ENCODE measurements at places on chromosomes 11 and 22.

GRCh38 chr11:99925968-99926367 is 761.1 kb upstream of the ARHGAP42 start:
- DNase-seq = no peak

- no peak for DNase-seq
These were observed 121.3 kb downstream of the APOL5 start for GRCh38 chr22:35838855-35839576.

DNA sequence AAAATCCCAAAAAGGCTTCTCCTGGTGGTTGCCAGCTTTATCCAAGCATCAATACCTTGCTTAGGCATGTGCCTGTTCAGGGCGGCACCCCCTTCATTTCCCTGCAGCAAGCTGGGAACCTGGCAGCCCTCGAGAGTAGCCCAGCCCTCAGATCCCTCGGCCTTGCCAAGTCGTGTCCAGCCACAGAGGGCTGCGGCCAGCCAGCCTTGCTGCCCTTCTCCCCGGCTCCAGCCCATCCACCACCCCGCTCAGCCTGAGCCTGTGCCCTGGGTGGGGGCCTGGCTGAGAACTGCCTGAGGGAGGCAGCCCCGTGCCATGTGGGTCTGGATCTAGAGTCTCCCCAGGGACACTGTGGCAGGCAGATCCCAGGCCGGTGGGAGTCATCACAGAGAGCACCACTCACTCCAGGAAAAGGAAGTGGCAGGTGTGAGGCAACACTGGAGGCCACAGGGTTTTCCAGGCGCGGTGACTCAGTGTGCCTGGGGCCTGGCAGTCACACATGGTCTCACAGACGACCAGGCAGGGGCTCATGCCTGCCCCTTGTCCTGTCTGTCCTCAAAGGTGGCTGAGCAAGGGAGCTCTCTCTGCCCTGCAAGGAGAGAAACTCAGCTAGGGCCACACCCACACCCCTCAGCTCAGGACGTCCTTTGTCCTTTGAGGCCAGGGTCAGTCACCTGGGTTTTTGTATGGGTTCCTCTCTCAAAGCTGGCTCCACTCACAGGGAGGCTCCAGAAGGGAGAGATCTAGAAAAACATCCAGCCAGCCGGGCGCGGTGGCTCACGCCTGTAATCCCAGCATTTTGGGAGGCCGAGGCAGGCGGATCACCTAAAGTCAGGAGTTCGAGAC is 12.2 kb upstream of the CDC42BPG start:
- peak; percentile 53 for DNase-seq

DNA sequence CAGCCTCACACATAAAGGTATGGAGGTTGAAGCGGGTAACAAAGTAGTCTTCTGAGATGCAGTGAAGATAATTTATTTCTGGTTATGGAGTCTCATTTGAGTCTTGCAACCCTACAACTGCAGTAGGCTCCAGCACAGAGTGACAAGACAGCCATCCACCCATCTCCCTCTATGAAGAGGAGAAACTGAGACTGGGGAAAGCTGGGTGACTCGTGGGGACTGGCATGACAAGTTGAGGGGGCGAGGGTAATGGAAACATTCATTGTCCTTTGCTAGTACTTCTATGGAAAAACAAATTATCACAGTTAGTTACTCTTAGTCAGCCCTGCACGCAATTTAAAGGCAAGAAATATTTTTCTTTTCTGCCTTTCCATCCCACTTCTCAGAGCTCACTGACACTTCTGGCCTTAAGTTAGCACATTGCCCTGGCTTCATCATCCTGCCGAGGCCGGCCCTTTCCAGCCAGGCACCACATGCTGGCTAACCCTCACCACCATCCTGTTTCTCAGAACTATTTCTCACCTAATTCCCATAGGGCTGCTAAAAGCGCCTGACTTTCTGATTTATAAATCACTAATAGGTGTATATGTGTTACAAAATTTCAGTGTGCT is 361.1 kb downstream of the ETS1 start:
- no peak for DNase-seq

GRCh38 chr11:1508986-1509385 is 22.4 kb upstream of the MOB2 start:
- DNase-seq = no peak

DNA sequence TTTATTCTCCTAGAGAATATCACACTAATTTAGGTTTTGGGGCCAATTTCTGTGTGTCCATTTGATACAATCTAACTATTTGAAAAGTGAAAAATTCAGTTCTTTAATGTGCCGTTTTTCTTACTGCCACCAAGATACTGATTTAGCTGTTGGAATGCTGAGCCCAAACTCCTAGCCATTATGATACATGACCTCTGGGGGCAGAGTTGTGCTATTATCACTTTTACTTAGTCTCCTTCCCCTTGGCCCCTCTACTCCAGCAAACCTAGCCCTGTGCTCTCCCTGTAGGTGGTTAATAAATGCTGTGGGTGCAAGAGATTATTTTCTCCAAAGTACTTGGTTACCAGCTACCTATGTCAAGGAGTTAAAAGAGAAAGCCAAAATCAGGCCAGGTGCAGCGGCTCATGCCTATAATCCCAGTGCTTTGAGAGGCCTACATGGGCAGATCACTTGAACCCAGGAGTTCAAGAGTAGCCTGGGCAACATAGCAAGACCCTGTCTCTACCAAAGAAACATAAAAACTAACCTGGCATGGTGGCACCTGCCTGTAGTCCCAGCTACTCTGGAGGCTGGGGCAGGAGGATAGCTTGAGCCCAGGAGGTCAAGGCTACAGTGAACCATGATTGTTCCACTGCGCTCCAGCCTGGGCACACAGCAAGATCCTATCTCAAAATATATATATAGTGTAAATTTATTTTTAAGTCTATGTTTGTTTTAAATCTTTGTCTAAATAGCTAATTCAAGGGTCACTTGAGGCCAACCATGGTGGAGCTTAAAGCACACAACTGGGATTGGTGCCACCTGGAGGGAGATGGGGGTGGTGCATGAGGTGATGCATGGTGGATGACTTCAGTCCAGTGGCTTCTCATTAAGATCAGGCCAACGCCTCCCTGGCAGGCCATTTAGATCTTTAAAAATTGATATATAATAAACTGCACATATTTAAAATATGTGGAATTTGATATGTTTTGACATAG is 193.2 kb upstream of the PLET1 start:
- DNase-seq = no peak

DNA sequence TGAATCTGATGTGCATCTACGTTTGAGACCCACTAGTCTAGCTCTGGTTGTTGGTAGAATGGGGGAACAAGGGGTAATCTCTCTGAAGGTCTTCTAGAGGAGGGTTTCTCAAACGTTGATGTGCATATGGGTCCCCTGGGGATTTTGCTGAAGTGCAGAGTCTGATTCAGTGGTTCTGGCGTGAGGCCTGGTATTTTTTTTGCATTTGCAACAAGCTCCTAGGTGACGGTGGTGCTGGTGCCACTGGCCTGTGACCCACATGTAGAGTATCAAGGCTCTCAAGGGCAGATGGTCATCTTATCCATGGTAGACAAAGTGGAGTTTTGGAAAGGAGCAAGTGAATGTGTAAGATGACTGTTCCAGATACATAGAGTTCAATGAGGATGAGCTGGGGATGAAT is 97.1 kb downstream of the CEP164 start:
- DNase-seq = no peak

- DNase-seq = no peak
These were observed at the start of gene PLA2G3 for GRCh38 chr22:31139866-31140716. TSS of gene PLA2G3 (minus strand) at chr22:31140508. CDS start at chr22:31140354, 154 bp downstream.

- DNase-seq = peak; percentile 54
These were observed 40.5 kb upstream of the RIC3 start for GRCh38 chr11:8209208-8209807.

GRCh38 chr11:74072721-74073120 is 63.8 kb upstream of the UCP3 start:
- DNase-seq = no peak

- DNase-seq = no peak
These were observed 15.8 kb upstream of the CCDC188 start for GRCh38 chr22:20166703-20167102.

DNA sequence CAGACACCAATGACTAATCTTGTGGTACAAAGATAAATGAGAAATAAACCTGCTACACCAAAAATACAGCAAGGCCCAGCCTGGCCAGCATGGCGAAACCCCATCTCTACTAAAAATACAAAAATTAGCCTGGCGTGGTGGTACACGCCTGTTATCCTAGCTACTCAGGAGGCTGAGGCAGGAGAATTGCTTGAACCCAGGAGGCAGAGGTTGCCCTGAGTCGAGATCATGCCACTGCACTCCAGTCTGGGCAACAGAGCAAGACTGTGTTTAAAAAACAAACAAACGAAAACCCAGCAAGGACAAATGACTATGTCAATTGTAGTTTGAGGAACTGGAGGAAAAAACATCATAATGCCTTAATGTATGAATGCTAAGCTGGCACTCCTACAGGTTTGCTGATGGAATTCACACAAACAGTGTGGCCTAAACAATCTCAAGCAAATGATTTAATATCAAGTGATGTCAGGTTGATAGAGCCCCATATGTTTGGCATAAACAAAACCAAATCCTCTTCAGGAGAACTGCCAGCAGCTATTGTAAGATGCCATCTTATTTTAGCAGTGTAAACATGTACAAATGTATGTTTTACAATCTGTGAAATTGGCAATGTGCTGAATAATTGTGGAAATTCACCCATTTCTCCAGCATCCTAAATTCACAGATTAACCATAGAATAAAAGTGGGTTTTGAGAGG is 20.0 kb downstream of the MMP7 start:
- DNase-seq = no peak
